ENCODE measurements at places on chromosomes 3 and 15.

GRCh38 chr3:195546130-195546560 is 3.0 kb upstream of the PPP1R2 start:
- DNase-seq = peak; percentile 85

GRCh38 chr3:62727981-62728380 is 147.2 kb downstream of the CADPS start:
- DNase-seq = no peak

GRCh38 chr3:17313746-17314145 is 428.7 kb downstream of the TBC1D5 start:
- DNase-seq = no peak

- no peak for DNase-seq
Observed at GRCh38 chr15:59994888-59995557, 9.1 kb upstream of the FOXB1 start.

GRCh38 chr3:134092208-134092701 is 62.5 kb upstream of the SLCO2A1 start:
- no peak for DNase-seq

All from fibroblast of skin of right biceps (primary cell).